ENCODE measurements at places on chromosomes 2 and 18.
A peak's percentile ranks its signal among the peaks of the same experiment; 100 is the strongest.

- DNase-seq: no peak
Measured at GRCh38 chr2:9217838-9218770, 11.5 kb downstream of the ASAP2 start.

- DNase-seq: peak; percentile 53
Measured at GRCh38 chr2:74072565-74072964, 75.1 kb downstream of the BOLA3 start.

- DNase-seq: no peak
Measured at GRCh38 chr2:189086710-189087109, 92.9 kb downstream of the COL5A2 start.

- no peak for DNase-seq
Measured at GRCh38 chr2:141021611-141022010, 1109.2 kb downstream of the LRP1B start.

GRCh38 chr2:7618031-7618430 lies 700.8 kb downstream of the RNF144A start:
- DNase-seq: no peak

DNA sequence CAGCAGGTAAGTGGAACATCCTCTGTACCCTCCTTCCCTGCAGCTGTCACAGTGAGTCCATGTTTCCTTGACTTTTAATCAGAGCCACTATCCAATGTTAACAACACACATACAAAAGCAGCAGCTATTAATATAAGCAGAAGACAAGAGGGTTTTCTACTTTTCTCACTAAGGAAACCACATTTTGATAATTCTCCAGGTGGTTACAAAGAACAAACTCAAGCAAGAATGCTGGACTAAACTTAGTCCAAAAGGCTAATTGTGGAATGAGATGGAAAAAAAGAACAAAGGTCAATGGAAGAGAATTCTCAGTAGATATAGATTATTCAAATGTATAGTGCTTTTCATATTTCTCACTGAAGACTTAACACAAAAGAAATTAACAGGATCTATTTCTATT lies 176.9 kb upstream of the SLC39A10 start:
- DNase-seq: no peak

- no peak for DNase-seq
Measured at GRCh38 chr18:22681908-22682307, 251.2 kb upstream of the RBBP8 start.

GRCh38 chr2:217216982-217217381 lies 357.1 kb upstream of the TNP1 start:
- no peak for DNase-seq

DNA sequence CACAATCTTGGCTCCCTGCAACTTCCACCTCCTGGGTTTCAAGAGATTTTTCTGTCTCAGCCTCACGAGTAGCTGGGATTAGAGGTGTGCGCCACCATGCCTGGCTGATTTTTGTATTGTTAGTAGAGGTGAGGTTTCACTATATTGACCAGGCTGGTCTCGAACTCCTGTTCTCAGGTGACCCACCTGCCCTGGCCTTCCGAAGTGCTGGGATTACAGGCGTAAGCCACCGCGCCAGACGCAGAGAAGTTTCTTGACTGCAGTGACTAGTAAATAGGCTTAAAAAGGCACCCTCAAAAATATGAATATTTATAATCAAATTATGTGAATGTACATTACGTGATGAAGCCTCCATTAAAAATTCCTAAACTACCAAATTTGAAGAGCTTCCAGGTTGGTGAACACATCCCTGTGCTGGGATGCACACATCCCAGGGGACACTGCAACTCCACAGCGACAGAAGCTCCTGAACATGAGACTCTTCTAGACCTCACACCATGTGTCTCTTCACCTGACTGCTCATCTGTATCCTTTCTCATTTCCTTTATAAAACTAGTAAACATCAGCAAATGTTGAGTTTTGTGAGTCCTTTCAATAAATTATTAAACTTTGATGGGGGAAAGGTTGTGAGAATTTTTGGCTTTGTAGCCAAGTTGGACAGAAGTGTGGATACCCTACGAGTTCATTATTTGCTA lies 203.3 kb upstream of the SPOPL start:
- DNase-seq: no peak

DNA sequence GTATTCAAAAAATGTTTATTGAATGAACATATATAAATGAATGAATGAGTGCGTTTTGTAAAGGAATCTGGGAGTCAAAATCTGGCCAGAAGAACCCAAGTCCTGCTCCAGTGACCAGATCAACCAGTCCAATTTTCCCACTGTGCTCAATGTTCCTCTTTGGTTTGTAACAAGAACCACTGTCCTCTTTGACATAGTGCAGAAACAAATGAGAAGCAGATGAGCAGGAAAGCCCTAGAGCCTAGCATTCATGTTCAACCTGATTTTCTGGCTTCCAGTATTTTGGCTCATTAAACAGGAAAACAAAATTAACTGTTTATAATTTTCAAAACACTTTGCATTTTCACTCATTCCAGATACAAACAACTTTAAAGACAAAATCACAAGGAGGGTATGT lies 23.2 kb downstream of the FAM124B start:
- no peak for DNase-seq

DNA sequence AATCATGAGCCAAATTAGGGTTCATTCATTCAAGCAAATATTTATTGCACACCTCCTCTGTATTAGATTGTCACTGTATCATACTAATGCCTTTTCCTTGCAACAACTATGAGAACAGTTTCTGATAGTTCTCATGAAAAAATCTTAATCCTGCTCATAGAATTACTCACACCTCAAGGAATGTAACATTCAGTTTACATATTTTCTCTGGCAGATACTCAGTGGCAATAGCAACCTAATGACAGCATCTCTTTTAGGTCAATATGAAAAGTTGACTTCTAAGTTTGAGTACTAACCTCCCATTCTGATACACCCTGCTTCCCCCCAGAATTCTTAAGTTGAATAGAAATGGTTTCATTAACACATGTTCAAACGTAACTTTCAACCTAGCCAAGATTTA lies 132.0 kb downstream of the VWC2L start:
- DNase-seq: no peak

DNA sequence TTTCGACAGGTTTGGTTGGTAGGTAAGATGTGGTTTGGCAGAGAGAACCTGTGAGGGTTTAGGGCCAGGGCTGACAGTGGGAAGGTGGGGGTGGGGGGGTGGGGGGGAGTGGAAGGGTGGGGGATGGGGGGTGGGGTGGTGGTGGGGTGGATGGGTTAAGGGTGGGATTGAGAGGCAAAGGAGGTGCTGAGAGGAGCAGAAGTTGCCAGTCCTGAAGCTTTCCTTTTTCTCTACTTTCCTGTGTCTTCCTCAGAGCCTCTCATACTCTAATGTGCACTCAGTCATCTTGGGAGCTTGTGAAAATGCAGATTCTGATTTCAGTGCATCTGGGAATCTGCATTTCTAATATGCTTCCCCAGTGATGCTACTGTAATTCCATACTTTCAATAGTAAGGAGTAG lies 21.0 kb downstream of the MAP4K4 start:
- DNase-seq: no peak

- DNase-seq: no peak
Measured at GRCh38 chr2:11562011-11562410, 28.2 kb downstream of the GREB1 start.

GRCh38 chr2:168851674-168852320 lies 38.4 kb downstream of the SPC25 start:
- DNase-seq: no peak

DNA sequence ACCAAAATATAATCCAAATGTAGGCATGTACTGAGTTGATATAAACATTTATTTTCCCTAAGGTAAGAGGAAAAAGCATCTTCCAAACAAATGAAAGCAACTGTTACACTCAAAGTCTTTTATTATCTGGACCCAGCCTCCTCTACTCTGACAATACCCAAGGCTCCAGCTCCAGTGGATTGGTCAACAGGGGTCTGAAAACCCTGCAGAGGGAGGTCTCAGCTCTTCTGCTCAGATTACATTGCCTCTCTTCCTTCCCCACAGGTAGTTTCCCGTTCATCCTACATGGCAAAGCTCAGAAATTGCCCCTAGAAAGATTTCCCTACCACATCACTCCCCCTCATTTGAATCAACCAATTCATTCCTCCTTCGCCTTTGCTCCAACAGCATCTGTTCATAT lies 457.0 kb downstream of the METTL4 start:
- DNase-seq: no peak

- DNase-seq: no peak
Measured at GRCh38 chr2:61670591-61671501, 132.7 kb upstream of the XPO1 start.

DNA sequence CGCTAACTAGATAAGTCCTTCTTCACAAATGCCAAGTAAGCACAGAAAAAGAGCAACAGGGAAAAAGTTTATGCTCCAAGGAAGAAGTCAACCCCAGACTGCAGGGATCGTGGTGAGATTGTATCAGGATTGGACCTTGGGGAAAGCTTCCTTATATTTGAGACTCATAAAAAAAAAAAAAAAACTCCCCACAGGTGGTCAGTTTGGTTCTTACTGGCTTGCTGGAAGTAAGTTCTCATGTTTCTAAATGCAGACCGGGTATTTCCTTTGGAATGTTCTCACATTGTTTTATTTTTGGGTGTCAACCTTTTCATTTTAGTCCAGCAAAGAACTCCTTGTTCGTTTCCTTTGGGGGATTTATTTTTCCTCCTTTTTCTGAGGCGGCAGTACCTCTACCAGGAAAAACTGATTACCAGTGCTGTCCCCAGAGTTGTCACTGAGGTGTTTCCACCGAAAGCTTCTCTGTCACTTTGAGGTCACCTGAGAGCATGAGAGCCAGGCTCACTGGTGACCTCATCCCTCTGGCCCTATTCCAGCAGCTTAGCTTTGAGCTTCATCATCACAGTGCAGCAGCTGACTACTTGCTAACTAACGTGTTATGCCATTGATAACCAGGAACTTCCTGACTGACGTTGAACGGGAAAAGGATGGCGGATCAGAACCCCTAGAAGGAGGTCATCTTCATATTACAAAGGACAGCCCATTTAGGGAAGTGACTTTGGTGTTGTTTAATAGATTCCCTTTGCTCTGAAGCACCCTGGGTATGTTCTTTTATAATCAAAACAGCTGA lies 16.8 kb upstream of the ATP8B1 start:
- DNase-seq: no peak

- DNase-seq: no peak
Measured at GRCh38 chr2:219658874-219659273, 31.4 kb downstream of the SLC4A3 start.

DNA sequence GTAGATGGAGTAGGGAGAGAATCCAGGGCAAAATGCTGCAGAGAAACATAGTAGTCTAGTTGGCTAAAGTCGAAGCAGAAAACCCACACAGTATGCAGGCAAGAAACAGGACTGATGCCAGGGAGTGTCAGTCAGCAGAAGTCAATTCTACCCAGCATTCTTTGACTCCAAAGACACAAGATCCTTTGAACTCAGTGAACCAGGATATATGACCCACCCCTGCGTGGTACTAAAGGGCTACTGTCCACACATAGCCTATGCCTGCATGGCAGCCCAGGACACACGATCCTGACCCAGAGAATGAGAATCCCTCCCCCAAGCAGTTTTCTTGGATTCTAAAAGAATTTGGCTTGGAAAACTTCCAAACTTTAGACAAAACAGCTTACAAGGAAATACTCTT lies 42.5 kb downstream of the ALK start:
- DNase-seq: no peak

- peak; percentile 31 for DNase-seq
Measured at GRCh38 chr2:45578056-45578843, 32.8 kb downstream of the SRBD1 start.

DNA sequence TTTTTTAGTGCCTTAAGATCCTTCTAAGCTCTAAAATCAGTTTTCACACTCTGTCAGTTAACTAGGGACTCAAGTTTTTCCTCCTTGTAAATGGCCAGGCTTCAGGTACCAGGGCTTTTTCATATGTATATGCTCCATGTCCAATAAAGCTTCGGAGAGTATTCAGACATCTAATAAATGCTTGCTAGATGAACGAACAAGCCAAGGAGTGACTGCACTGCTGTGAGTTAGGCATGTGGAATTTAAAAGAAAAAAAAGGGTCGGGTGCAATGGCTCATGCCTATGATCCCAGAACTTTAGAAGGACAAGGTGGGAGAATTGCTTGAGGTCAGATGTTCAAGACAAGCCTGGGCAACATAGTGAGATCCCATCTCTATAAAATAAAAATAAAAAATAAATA lies 81.9 kb downstream of the CDH2 start:
- DNase-seq: no peak

DNA sequence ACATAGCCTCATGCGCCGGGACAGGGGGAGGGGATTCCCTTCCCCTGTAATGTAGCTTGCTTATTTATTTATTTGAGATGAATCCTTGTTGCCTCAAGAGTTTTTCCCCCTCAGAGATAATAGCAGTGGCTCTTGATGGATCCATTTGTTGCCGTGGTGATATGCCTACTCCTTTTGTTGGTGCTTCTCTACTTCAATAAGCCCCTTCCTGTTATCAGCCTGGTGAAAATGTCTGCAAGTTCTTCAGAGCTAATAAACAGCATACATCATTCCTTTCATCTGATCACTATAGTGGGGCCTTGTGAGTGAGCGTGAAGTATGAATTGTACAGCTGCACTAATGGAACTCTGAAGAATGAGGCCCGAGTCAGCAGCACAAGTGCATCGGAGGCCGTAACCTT lies 19.4 kb downstream of the FZD5 start:
- DNase-seq: no peak

DNA sequence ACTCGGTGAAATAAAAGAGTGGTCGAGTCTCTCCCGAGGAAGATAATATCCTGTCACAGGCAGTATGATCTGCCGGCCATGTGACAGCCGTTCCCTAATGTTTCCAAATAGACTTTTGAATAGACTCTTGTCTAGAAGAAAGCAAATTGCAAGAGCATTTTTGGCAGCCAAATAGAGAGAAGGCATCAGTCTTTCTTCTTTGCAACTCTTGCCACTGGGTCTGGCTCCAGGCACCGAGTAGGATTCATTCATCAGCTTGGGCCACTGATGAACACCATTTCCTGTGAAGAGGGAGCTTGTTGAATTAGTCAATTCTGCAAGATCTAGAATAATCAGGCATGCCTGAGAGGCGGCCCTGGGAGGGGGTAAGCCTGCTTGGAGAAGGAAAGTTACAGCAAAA lies 165.6 kb downstream of the KLHL29 start:
- DNase-seq: no peak

DNA sequence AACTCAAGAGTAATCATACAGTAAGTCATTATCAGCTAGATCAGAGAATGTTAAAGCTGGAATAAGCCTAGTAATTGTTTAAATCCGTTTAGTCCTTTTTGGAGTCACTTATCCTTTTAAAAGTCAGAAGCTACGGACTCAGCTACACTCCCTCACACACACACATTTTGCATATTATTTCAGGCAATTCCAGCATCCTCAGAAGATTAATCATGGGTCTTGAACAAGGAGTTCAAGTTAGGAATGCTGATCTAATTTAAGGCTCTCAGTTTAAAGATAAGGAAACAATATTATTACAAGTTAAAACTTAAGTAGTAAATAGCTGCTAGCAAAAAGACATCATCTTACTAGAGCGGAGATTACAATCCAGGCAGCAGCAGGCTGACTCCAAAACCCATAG lies 74.3 kb downstream of the GTF3C3 start:
- no peak for DNase-seq

GRCh38 chr2:174599310-174599921 lies 1.8 kb upstream of the WIPF1 start:
- DNase-seq: no peak

Data from AML-193 (cell line).